Activated CD8-positive, alpha-beta T cell treated with anti-CD3 and anti-CD28 coated beads, Interleukin-2, amount 10 ng/mL, durations not matched to agents 7 days and 5 days (primary cell): ENCODE measurements at places on chromosomes 4 and X. TPM values are rescaled to one million over a fixed set of nuclear protein-coding genes. Genes with fewer than 3 reads are reported as not detected.

Gene NXF2
- total RNA-seq: not detected

Gene TBX22
- total RNA-seq: not detected

Gene DIPK2B
- total RNA-seq: not detected

Gene SYNPO2
- 0.60 TPM for total RNA-seq

Gene OPRPN
- total RNA-seq: not detected

Gene SLC10A6
- total RNA-seq: not detected

Gene HERC3
- total RNA-seq: 22.7 TPM

Gene DUSP9
- not detected for total RNA-seq

Gene PARM1
- not detected for total RNA-seq

Gene ZNF182
- total RNA-seq: 10.2 TPM

Gene EREG
- not detected for total RNA-seq

Gene CPXCR1
- not detected for total RNA-seq

Gene RAB39B
- total RNA-seq: 7.2 TPM

Gene ADGRG2
- total RNA-seq: not detected

Gene ZBTB49
- 6.4 TPM for total RNA-seq

Gene DRD5
- total RNA-seq: not detected

Gene CHRDL1
- not detected for total RNA-seq

Gene SLC49A3
- 0.37 TPM for total RNA-seq

Gene FGG
- not detected for total RNA-seq

Gene VCX2
- not detected for total RNA-seq

Gene KCNIP4
- not detected for total RNA-seq

Gene HSFX4
- total RNA-seq: not detected

Gene ITIH6
- total RNA-seq: not detected

Gene TRMT10A
- 7.4 TPM for total RNA-seq

Gene REPS2
- total RNA-seq: not detected

Gene KLHL4
- total RNA-seq: not detected

Gene C1GALT1C1
- total RNA-seq: 21.9 TPM
